ENCODE measurements at places on chromosomes 7 and 10.
A peak's percentile ranks its signal among the peaks of the same experiment; 100 is the strongest.

DNA sequence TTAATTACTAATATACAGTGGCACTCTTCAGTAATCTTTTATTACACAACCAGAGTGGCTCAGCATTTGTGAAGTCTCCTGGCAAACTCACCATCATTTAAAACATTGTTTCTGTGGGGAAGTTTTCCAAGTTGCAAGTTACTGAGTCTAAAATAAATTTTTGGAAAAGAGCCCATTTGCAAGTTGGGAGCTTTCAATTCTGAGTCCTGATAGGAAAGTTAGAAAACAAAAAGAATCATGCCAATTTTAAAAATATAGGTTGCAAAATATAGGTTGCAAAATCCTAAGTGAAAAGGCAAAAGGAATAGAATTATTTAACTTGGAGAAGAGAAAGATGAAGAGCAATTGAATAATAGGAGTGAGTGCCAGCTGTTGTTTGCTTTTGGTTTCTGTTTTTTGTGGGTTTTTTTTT lies 378.8 kb upstream of the C7orf33 start:
- no peak overlapping the region for H3K27ac ChIP-seq
- H3K4me3 ChIP-seq, result no peak overlapping the region
- no peaks in the 10 kb centered on the region for H3K36me3 ChIP-seq
- H3K4me1 ChIP-seq, result peaks cover 1% of the 10 kb centered on the region

GRCh38 chr7:22137466-22137865 lies 191.8 kb upstream of the CDCA7L start:
- peaks cover 18% of the 10 kb centered on the region for H3K27me3 ChIP-seq
- no peaks in the 10 kb centered on the region for H3K4me1 ChIP-seq
- H3K4me3 ChIP-seq, result no peak overlapping the region
- no peaks in the 10 kb centered on the region for H3K36me3 ChIP-seq

GRCh38 chr7:158272509-158273137 lies 315.0 kb downstream of the PTPRN2 start:
- no peaks in the 10 kb centered on the region for H3K27me3 ChIP-seq
- no peaks in the 10 kb centered on the region for H3K4me1 ChIP-seq
- H3K27ac ChIP-seq, result no peak overlapping the region
- no peak for DNase-seq
- no peaks in the 10 kb centered on the region for H3K36me3 ChIP-seq

DNA sequence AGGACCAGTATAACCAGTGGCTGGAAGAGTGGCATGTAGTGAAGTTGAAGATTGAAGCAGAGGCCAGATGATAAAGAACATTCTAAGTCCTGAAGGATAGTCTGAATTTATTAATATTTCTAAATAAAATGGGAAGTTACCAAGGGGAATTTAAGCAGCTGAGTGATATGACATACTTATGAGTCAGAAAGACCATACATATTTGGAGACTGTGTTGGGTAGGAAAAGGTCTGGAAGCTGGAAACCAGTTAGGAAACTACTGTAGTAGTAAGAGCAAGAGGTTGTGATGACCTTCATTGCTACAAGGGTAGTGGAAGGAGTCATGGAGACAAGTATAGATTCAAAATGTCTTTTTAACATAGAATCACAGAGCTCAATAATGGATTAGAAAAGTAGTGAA lies 752.3 kb downstream of the SUGCT start:
- H3K27ac ChIP-seq, result no peak overlapping the region
- no peaks in the 10 kb centered on the region for H3K36me3 ChIP-seq
- H3K4me1 ChIP-seq, result peaks cover 2% of the 10 kb centered on the region
- DNase-seq, result no peak
- H3K27me3 ChIP-seq, result no peaks in the 10 kb centered on the region
- H3K4me3 ChIP-seq, result no peak overlapping the region

GRCh38 chr10:102815790-102816549 lies 21.2 kb downstream of the CYP17A1 start:
- H3K4me3 ChIP-seq, result no peak overlapping the region
- H3K27me3 ChIP-seq, result no peaks in the 10 kb centered on the region
- H3K4me1 ChIP-seq, result peaks cover 25% of the 10 kb centered on the region
- H3K36me3 ChIP-seq, result peaks cover 16% of the 10 kb centered on the region
- DNase-seq, result no peak

DNA sequence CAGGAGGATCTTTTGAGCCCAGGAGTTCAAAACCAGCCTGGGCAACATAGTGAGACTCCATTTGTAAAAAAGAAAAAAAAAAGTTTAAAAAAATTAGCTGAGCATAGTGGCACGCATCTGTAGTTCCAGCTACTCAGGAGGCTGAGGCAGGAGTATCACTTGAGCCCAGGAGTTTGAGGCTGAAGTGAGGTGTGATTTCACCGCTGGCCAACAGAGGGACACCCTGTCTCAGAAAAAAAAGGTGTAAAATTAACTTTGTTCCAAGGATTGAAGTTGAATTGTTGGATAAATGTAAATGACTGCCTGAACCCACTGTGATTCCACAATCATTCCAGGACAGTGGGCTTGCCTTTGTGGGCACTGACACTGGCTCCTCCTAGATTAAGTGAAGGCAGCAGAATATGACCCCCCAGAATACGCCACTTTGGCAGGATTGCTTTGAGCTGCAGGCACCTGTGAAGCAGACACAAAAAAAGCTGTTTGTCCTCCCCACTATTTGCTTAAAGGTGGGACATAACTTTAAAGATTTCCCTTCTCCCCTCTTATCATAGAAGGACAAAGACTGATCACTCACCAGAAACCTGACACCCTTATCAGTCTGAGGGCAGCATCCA lies 57.2 kb upstream of the FOXI2 start:
- no peak overlapping the region for H3K4me3 ChIP-seq
- no peaks in the 10 kb centered on the region for H3K36me3 ChIP-seq
- H3K27me3 ChIP-seq, result no peaks in the 10 kb centered on the region
- DNase-seq, result no peak
- no peak overlapping the region for H3K27ac ChIP-seq

DNA sequence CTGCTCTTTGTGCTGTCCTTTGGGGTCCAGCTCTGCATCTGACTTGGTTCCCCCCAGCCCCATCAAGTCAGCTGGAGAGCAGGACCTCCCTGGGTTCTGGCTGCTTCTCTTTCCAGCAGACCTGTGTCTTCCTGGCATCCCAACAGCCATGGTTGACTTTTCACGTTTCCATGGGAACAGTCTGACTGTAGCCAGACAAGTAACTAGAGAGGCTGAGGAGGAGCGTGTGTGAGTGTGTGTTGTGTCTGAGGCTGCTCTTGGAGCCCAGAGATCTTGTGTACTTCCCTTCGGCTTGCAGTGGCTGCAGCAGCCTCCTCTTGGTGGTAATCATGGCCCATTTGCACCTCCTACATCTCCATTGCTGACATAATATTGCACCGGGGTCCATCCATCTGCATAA lies 332.0 kb downstream of the RPS24 start:
- no peaks in the 10 kb centered on the region for H3K27me3 ChIP-seq
- peaks cover 33% of the 10 kb centered on the region for H3K4me1 ChIP-seq
- H3K27ac ChIP-seq, result no peak overlapping the region
- no peaks in the 10 kb centered on the region for H3K36me3 ChIP-seq
- no peak for DNase-seq
- H3K4me3 ChIP-seq, result no peak overlapping the region

DNA sequence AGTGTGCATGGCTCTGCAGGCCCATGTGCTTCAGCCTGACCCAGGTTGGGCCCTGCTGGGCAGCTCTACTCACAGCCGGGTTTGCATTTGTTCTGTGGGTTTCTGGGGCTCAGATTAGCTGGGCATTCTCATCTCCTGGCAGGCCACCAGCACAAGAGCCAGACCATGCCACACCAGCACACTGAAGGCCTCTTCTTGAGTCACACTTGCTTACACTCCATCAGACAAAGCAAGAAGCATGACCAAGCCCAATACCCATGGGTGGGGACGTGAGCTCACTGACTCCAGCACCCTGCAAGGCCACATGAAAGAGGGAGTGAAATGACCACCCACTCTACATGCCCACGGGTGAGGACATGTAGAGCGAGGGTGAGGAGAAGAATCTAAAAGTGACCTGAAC lies 257.8 kb upstream of the PPP2R2D start:
- peaks cover 3% of the 10 kb centered on the region for H3K4me1 ChIP-seq
- H3K27ac ChIP-seq, result no peak overlapping the region
- H3K4me3 ChIP-seq, result no peak overlapping the region
- no peaks in the 10 kb centered on the region for H3K36me3 ChIP-seq
- no peaks in the 10 kb centered on the region for H3K27me3 ChIP-seq

DNA sequence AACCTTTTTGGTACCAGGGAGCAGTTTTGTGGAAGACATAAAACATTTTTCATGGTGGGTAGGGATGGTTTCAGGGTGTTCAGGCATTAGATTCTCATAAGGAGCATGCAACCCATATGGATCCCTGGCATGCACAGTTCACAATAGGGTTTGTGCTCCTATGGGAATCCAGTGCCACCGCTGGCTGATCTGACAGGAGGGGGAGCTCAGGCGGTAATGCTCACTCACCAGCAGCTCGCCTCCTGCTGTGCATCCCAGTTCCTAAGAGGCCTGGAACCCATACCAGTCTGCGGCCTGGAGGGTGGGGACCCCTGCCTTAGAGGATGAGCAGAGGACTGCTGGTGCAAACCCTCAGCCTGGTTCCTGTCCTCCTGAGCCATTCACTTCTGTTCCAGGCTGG lies 561.7 kb downstream of the SDK1 start:
- H3K4me1 ChIP-seq, result no peaks in the 10 kb centered on the region
- no peaks in the 10 kb centered on the region for H3K36me3 ChIP-seq

DNA sequence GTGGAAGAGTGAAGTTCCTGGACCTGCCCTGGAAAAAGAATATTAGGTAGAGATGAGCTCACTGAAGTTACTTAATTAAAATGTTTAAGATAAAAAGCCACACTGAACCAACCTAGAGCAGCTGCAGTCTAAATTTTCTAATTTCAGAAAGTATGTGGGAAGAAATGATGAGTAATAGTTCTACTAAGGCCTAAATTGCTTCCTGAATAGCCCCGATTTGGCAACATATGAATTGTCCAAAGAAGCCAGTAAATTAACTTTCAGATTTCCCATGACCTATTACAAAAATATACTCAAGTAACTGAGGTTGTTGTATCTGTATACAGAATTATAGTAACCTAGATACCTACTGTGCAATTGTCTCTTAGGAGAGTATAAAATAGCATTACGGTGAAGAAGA lies 312.6 kb downstream of the IPMK start:
- no peaks in the 10 kb centered on the region for H3K36me3 ChIP-seq
- no peak for DNase-seq
- no peaks in the 10 kb centered on the region for H3K4me1 ChIP-seq
- no peak overlapping the region for H3K4me3 ChIP-seq
- no peak overlapping the region for H3K27ac ChIP-seq
- H3K27me3 ChIP-seq, result no peaks in the 10 kb centered on the region

- DNase-seq, result no peak
- no peaks in the 10 kb centered on the region for H3K4me1 ChIP-seq
- H3K36me3 ChIP-seq, result no peaks in the 10 kb centered on the region
Observed at GRCh38 chr10:1379601-1380000, 323.4 kb downstream of the WDR37 start.

DNA sequence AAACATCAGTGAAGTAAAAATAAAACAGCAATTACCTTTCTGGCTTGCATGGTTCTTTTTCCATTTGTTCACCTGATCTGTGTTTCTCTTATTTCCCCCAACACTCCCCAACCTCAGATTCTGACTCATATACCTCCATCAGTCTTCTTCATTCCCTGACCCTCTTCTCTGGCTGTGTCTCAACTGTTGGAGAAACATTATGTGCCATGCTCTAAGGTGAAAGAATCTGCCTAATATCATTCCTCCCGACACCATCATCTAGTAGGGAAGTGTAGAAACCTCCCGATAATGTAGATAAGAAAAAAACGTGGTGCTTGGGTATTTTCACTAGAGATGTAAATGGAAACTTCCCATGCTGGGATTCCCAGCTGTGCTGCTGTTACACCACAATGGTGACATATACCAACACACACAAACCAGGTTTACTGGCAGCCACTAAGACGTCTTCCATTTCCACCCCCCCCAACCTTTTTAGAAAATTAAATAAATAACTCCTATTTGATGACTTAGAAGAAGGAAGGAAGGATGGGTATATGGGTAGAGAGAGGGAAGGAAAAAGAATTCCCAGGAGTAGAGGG lies 63.4 kb downstream of the OSBPL3 start:
- peaks cover 49% of the 10 kb centered on the region for H3K36me3 ChIP-seq
- no peak overlapping the region for H3K4me3 ChIP-seq
- H3K27ac ChIP-seq, result peak overlapping the region; percentile 23
- no peak for DNase-seq

GRCh38 chr10:33120275-33120674 lies 162.2 kb upstream of the ITGB1 start:
- peaks cover 2% of the 10 kb centered on the region for H3K36me3 ChIP-seq
- H3K4me3 ChIP-seq, result no peak overlapping the region
- peaks cover 15% of the 10 kb centered on the region for H3K4me1 ChIP-seq
- no peak for DNase-seq

GRCh38 chr7:3879355-3880075 lies 578.5 kb downstream of the SDK1 start:
- H3K4me3 ChIP-seq, result no peak overlapping the region
- H3K4me1 ChIP-seq, result no peaks in the 10 kb centered on the region
- H3K36me3 ChIP-seq, result no peaks in the 10 kb centered on the region
- no peaks in the 10 kb centered on the region for H3K27me3 ChIP-seq

GRCh38 chr7:81331061-81332018 lies 412.5 kb upstream of the SEMA3C start:
- no peak for DNase-seq
- no peak overlapping the region for H3K27ac ChIP-seq
- H3K4me3 ChIP-seq, result no peak overlapping the region
- H3K27me3 ChIP-seq, result no peaks in the 10 kb centered on the region
- no peaks in the 10 kb centered on the region for H3K4me1 ChIP-seq
